ENCODE measurements at places on chromosomes 5 and 9. TPM values are rescaled to one million over a fixed set of nuclear protein-coding genes. Genes with fewer than 3 reads are reported as not detected.

OBP2A gene
- total RNA-seq, result not detected

RC3H2 gene
- total RNA-seq, result 63.0 TPM

SLC25A48 gene
- total RNA-seq, result not detected

TBC1D13 gene
- 35.1 TPM for total RNA-seq

NR5A1 gene
- total RNA-seq, result not detected

OSMR gene
- 12.8 TPM for total RNA-seq

CEMIP2 gene
- total RNA-seq, result 44.3 TPM

NMUR2 gene
- not detected for total RNA-seq

- no peaks in the 10 kb centered on the region for H3K27me3 ChIP-seq
- peaks cover 4% of the 10 kb centered on the region for H3K4me1 ChIP-seq
- H3K36me3 ChIP-seq, result no peaks in the 10 kb centered on the region
- H3K4me3 ChIP-seq, result no peak overlapping the region
- H3K27ac ChIP-seq, result no peak overlapping the region
These were observed 3.5 kb upstream of the HNRNPA0 start for GRCh38 chr5:137757634-137758033.

GRCh38 chr9:37639109-37639762 is 11.5 kb upstream of the FRMPD1 start:
- peaks cover 11% of the 10 kb centered on the region for H3K27me3 ChIP-seq
- H3K36me3 ChIP-seq, result no peaks in the 10 kb centered on the region
- no peak for DNase-seq
- no peaks in the 10 kb centered on the region for H3K4me1 ChIP-seq
- H3K27ac ChIP-seq, result no peak overlapping the region

- H3K4me1 ChIP-seq, result peaks cover 63% of the 10 kb centered on the region
- H3K4me3 ChIP-seq, result no peak overlapping the region
- DNase-seq, result no peak
- no peaks in the 10 kb centered on the region for H3K27me3 ChIP-seq
- peak overlapping the region; percentile 95 for H3K27ac ChIP-seq
These were observed 82.9 kb downstream of the RAPGEF1 start for GRCh38 chr9:131657037-131657377.

GRCh38 chr9:124502711-124503702 is 4.2 kb downstream of the NR5A1 start:
- no peak overlapping the region for H3K4me3 ChIP-seq
- peaks cover 50% of the 10 kb centered on the region for H3K27me3 ChIP-seq
- H3K4me1 ChIP-seq, result no peaks in the 10 kb centered on the region
- no peaks in the 10 kb centered on the region for H3K36me3 ChIP-seq
- H3K27ac ChIP-seq, result no peak overlapping the region

- no peaks in the 10 kb centered on the region for H3K4me1 ChIP-seq
- no peak overlapping the region for H3K27ac ChIP-seq
- H3K27me3 ChIP-seq, result no peaks in the 10 kb centered on the region
- DNase-seq, result no peak
- no peaks in the 10 kb centered on the region for H3K36me3 ChIP-seq
These were observed 479.0 kb downstream of the CYLC2 start for GRCh38 chr9:103474156-103474555.

DNA sequence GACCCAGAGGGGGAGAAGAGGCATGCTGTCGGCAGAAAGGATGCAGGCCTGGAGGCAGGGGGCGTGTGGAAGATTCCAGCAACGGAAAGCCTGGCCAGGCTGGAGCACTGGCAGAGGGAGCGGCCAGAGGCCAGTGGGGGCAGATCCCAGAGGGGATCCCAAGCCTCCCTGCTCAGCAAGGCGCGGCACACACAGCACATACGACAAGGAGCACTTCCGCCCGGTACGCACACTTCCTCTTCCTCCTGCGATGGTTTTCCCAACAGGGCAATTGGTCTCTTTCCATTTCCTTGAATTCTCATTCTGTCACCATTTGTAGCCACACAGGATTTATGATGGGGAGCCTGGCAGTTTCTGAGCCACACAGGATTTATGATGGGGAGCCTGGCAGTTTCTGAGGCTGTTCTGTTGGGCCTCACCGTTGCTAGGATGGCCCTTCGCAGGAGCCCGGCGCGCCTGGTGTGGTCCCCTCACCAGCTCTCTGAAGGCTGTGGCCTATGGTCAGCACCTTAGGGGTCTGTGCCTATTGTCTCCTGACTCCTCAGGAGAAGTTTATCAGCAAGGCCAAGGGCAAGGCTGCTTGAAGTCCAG is 123.5 kb upstream of the RAPGEF1 start:
- H3K4me3 ChIP-seq, result no peak overlapping the region
- no peaks in the 10 kb centered on the region for H3K27me3 ChIP-seq
- H3K36me3 ChIP-seq, result no peaks in the 10 kb centered on the region

- H3K4me1 ChIP-seq, result no peaks in the 10 kb centered on the region
- H3K27ac ChIP-seq, result no peak overlapping the region
These were observed 47.0 kb downstream of the RAPGEF1 start for GRCh38 chr9:131692612-131693562.

GRCh38 chr5:157186309-157187045 is 5.8 kb downstream of the ITK start:
- H3K4me3 ChIP-seq, result no peak overlapping the region
- no peaks in the 10 kb centered on the region for H3K36me3 ChIP-seq
- H3K4me1 ChIP-seq, result no peaks in the 10 kb centered on the region
- no peak for DNase-seq
- no peak overlapping the region for H3K27ac ChIP-seq
- no peaks in the 10 kb centered on the region for H3K27me3 ChIP-seq

DNA sequence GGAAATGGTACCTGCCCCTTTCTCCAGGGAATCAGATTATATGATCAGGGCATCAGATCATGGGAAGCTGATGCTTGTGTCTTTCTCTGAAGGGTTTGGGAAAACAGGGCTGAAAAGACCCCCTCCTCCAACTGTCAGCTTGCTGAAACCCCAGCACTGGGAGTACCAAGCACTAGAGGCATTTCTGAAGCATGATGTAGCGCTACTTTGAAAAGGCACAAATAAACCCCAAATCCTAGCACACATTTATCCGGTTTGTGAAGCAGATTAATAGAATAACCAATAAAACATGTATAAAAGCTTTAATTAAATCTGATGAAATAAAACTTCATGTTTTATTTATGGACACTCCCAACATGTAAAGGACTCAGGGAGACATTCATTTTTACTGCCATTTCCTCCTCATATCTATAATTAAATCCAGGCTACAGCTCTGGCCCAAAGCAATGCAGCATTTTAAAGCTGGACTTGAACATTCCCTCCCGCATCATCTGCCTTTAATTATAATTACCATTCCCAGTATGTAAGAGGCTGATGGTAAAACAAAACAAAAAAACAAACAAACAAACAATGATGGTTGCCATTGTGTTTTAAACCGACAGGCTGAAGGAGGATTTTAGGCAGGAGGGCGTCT is 298.2 kb upstream of the RFX3 start:
- DNase-seq, result no peak
- no peaks in the 10 kb centered on the region for H3K27me3 ChIP-seq
- H3K4me3 ChIP-seq, result no peak overlapping the region

DNA sequence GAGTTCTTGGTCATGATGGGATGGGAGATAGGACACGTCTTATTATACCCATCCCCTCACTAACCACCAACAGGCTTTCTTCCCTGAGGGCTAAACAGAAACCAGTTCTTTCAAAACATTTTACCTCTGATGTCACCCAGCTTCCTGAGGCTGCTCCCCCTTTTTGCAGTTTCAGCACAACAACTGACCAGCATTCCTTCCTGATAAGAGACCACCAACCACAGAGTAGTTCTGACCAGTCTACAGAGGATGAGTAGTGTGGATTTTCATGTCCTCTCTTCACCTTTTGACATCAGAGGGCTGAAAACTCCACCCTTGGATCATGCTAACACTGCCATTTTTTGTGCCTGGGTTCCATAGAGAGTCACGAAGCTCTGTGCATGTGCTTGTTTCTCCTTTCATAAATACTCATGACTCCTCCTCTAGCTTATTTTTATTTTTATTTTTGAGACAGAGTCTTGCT is 82.6 kb downstream of the OSTF1 start:
- no peak overlapping the region for H3K27ac ChIP-seq
- H3K4me1 ChIP-seq, result peaks cover 33% of the 10 kb centered on the region
- H3K36me3 ChIP-seq, result no peaks in the 10 kb centered on the region
- H3K27me3 ChIP-seq, result no peaks in the 10 kb centered on the region

GRCh38 chr9:136937186-136938001 is 7.1 kb downstream of the FBXW5 start:
- no peak overlapping the region for H3K27ac ChIP-seq
- H3K4me1 ChIP-seq, result no peaks in the 10 kb centered on the region
- H3K36me3 ChIP-seq, result peaks cover 2% of the 10 kb centered on the region
- DNase-seq, result no peak
- H3K27me3 ChIP-seq, result no peaks in the 10 kb centered on the region
- no peak overlapping the region for H3K4me3 ChIP-seq

- H3K27ac ChIP-seq, result peak overlapping the region; percentile 78
- no peak overlapping the region for H3K4me3 ChIP-seq
- DNase-seq, result peak; percentile 78
- peaks cover 36% of the 10 kb centered on the region for H3K4me1 ChIP-seq
These were observed 29.4 kb downstream of the RHOBTB3 start for GRCh38 chr5:95760273-95761191.

DNA sequence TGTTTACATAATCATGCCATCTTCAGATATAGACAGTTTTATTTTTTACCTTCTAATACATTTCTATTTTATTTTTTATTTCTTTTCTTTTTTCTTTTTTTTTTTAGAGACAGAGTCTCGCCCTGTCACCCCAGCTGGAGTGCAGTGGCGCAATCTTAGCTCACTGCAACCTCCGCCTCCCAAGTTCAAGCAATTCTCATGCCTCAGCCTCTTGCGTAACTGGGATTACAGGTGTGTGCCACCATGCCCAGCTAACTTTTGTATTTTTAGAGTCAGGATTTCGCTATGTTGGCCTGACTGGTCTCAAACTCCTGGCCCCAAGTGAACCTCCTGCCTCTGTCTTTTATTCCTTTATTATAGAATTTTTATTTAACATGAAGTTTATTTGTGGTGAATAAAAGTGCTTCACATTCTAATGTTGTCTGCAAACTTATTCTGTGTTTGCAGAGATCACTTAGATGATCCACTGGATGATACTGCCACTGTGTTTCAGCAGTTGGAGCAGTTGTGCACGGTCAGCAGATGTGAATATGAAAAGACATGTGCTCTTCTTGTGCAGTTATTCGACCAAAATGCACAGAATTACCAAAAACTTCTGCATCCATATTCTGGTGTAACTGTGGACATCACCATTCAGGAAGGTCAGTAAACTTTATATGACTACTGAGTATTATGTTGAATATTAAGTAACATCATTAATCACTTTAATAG is 62.2 kb downstream of the RANBP17 start:
- H3K4me1 ChIP-seq, result no peaks in the 10 kb centered on the region
- H3K36me3 ChIP-seq, result no peaks in the 10 kb centered on the region
- H3K27ac ChIP-seq, result no peak overlapping the region

DNA sequence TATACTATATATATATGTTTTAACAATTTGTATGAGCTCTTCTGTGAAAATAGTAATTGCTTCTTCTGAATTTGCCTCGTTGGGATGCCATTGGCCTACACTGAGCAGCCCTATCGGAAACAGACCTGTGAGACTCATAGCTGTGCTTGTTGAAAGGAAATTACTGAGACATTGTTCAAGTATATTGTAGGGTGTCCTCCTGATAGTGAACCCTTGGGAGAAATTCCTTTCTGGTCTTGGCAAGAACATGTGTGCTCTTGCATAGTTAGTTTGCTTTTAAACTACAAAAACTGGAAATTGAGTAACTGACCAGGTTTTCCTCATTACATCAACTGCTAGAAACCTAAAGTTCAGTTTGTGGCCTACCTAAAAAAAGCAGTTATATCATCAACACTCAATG is 160.9 kb downstream of the LURAP1L start:
- no peaks in the 10 kb centered on the region for H3K27me3 ChIP-seq
- peak; percentile 59 for DNase-seq
- H3K4me3 ChIP-seq, result no peak overlapping the region
- H3K4me1 ChIP-seq, result peaks cover 17% of the 10 kb centered on the region
- H3K36me3 ChIP-seq, result no peaks in the 10 kb centered on the region
- no peak overlapping the region for H3K27ac ChIP-seq

GRCh38 chr5:39219437-39219836 is at the start of gene FYB1:
Gene FYB1 (minus strand): TSS chr5:39219563. CDS start chr5:39202960, 16,603 bp downstream.
- H3K36me3 ChIP-seq, result no peaks in the 10 kb centered on the region
- no peaks in the 10 kb centered on the region for H3K4me1 ChIP-seq
- H3K27ac ChIP-seq, result no peak within 1 kb of the TSS
- H3K27me3 ChIP-seq, result no peaks in the 10 kb centered on the region
- DNase-seq, result no peak
- no peak within 1 kb of the TSS for H3K4me3 ChIP-seq

GRCh38 chr9:83920469-83920926 is 734 bp downstream of the KIF27 start:
- no peaks in the 10 kb centered on the region for H3K27me3 ChIP-seq
- peaks cover 10% of the 10 kb centered on the region for H3K4me1 ChIP-seq
- peak overlapping the region; percentile 69 for H3K4me3 ChIP-seq
- peak; percentile 63 for DNase-seq

DNA sequence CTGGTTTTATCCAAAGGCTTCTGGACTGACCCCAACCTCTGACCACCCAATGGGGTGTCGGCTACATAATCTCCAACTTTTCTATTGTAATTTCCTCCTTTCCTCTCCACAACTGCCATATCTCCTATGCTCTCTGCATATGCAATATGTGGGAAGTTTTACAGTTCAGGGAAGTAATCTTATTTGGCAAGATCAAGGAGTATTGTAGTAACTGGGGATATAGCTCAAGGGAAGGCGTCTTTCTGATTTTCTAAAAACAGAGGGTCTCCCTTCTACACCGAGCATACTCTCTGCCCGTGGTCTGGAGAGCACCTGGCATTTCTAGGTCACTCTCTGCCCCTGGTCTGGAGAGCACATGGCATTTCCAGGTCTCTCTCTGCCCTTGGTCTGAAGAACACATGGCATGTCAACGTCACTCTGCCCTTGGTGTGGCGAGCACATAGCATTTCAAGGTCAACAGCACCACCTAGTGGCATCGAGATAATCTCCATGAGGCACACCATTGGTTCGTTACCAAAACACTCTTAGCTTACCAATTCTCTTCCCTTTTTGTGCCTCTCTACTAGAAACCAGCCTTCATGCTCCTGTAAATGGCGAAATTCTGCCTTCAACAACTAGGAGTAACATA is 616.4 kb upstream of the NUDT12 start:
- peak; percentile 64 for DNase-seq
- no peak overlapping the region for H3K4me3 ChIP-seq
- H3K27me3 ChIP-seq, result no peaks in the 10 kb centered on the region
- H3K4me1 ChIP-seq, result no peaks in the 10 kb centered on the region
- no peaks in the 10 kb centered on the region for H3K36me3 ChIP-seq
- no peak overlapping the region for H3K27ac ChIP-seq

DNA sequence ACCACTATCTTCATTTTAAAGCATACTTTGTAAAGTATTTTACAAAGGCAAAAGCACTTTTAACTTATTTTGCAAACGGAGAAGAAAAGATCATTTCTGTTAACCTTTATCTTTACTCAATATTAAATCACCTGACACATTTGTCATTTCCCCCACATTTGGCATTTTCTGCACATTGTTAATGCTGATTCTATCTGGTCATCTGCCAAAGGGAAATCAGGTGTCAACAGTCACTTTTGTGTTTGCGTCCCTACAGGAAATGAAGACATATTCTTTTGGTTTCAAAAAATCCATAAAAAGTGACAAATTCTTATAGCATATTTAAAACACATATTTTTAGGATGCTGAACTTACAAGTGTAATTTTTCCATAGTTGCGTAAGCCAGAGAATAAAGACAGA is 191.3 kb upstream of the TMEM161B start:
- no peak for DNase-seq
- no peak overlapping the region for H3K4me3 ChIP-seq
- no peaks in the 10 kb centered on the region for H3K4me1 ChIP-seq
- no peaks in the 10 kb centered on the region for H3K36me3 ChIP-seq
